ENCODE measurements at places on chromosomes 12 and 14. TPM values are rescaled to one million over a fixed set of nuclear protein-coding genes. Genes with fewer than 3 reads are reported as not detected.

ANKRD13A gene
- total RNA-seq, result 16.3 TPM

NAP1L1 gene
- 642 TPM for total RNA-seq

TAS2R30 gene
- not detected for total RNA-seq

GZMH gene
- not detected for total RNA-seq

CLEC4C gene
- not detected for total RNA-seq

ETFBKMT gene
- 0.75 TPM for total RNA-seq

PZP gene
- total RNA-seq, result not detected

ALX1 gene
- 5.2 TPM for total RNA-seq

CLEC4A gene
- total RNA-seq, result not detected

SCN8A gene
- total RNA-seq, result 1.2 TPM

DBX2 gene
- not detected for total RNA-seq

SUDS3 gene
- total RNA-seq, result 14.1 TPM
